ENCODE measurements at places on chromosomes 12 and 14. TPM values are rescaled to one million over a fixed set of nuclear protein-coding genes. Genes with fewer than 3 reads are reported as not detected.

The DAAM1 gene
- 4.7 TPM for total RNA-seq

The CLEC7A gene
- total RNA-seq = 4.2 TPM

The PLXNC1 gene
- total RNA-seq = 1.8 TPM

The KRT82 gene
- total RNA-seq = not detected

DNA sequence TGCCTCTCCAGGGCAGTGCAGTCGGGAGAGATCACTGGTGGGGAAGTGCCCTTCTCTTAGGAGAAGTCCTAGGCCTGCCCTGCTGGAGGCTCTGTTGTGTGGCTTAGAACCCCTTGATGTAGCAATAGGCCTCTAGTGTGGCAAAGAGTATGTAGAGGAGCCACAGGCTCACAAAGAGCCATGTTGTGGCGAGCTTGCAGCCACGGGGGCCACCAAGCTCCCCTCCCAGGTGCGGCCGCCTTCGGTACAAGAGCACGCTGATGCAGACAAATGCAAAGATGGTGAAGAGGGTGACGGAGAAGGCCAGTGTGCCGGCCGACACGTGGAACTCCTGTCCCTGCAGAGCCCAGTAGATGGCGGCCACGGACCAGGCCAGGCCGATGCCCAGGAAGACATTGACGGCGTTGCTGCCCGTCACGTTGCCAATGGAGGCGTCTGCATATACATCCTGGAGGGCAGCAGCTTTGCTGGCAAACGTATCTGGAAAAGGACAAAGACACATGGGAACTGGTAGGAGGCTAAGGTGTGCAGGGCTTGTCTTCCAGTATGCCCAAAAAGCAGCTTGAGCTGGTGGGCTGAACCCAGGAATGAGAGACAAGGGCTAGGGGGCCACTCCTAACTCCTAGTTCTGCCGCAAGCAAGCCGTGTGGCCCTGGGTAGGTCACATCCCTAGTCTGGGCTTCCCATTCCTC lies 142.8 kb downstream of the SLC8A3 start:
- H3K36me3 ChIP-seq = no peaks in the 10 kb centered on the region
- H3K27me3 ChIP-seq = no peaks in the 10 kb centered on the region
- no peak overlapping the region for H3K4me3 ChIP-seq
- DNase-seq = peak; percentile 65
- H3K4me1 ChIP-seq = no peaks in the 10 kb centered on the region

DNA sequence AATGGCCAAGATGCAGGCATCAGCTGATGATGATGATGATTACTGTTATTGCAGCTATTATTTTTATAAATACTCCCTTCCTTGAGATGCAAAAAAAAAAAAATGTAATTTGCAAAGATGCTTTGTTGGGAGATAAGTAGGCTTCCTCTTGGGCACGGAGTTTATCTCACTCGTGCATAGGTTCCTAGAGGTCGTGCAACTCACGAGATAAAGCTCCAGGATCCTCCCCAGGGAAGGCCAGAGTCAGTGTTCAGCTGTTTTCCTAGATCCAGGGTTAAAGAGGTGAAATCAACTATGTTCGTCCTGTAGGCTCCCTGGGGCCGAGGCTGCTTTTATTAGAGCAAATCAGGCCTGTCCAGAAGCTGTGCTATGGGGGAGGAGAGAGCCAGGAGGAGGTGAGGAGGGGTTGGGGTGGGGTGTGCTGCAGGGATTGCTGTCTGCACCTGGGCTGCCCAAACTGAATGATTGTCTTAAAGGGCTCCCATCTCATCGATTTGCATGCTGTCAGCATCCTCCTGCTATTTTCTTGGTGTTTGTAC lies 270.3 kb downstream of the NRXN3 start:
- DNase-seq = no peak
- no peak overlapping the region for H3K4me3 ChIP-seq
- H3K27me3 ChIP-seq = no peaks in the 10 kb centered on the region
- no peaks in the 10 kb centered on the region for H3K4me1 ChIP-seq
- H3K36me3 ChIP-seq = no peaks in the 10 kb centered on the region
- H3K27ac ChIP-seq = no peak overlapping the region

GRCh38 chr14:90660865-90661570 lies 155.2 kb downstream of the TTC7B start:
- no peak for DNase-seq
- H3K27ac ChIP-seq = peak overlapping the region; percentile 91
- peaks cover 10% of the 10 kb centered on the region for H3K36me3 ChIP-seq
- H3K4me1 ChIP-seq = peaks cover 32% of the 10 kb centered on the region

The SYT1 gene
- total RNA-seq = not detected

- DNase-seq = no peak
- no peak overlapping the region for H3K4me3 ChIP-seq
- H3K27me3 ChIP-seq = no peaks in the 10 kb centered on the region
- H3K4me1 ChIP-seq = peaks cover 9% of the 10 kb centered on the region
- H3K27ac ChIP-seq = no peak overlapping the region
Measured at GRCh38 chr14:85702191-85702590, 172.2 kb downstream of the FLRT2 start.

- H3K4me3 ChIP-seq = no peak overlapping the region
- no peaks in the 10 kb centered on the region for H3K36me3 ChIP-seq
- H3K4me1 ChIP-seq = no peaks in the 10 kb centered on the region
- H3K27me3 ChIP-seq = no peaks in the 10 kb centered on the region
Measured at GRCh38 chr12:85260896-85261295, 19.1 kb upstream of the ALX1 start.

- no peaks in the 10 kb centered on the region for H3K27me3 ChIP-seq
- no peak overlapping the region for H3K4me3 ChIP-seq
- peaks cover 12% of the 10 kb centered on the region for H3K4me1 ChIP-seq
- peak overlapping the region; percentile 42 for H3K27ac ChIP-seq
- no peaks in the 10 kb centered on the region for H3K36me3 ChIP-seq
Measured at GRCh38 chr14:92726135-92726932, 22.1 kb downstream of the LGMN start.

The GPRC5A gene
- total RNA-seq = 0.56 TPM

GRCh38 chr12:116808113-116809105 lies 70.3 kb downstream of the RNFT2 start:
- no peak for DNase-seq
- no peak overlapping the region for H3K4me3 ChIP-seq
- H3K27ac ChIP-seq = no peak overlapping the region
- no peaks in the 10 kb centered on the region for H3K36me3 ChIP-seq
- H3K4me1 ChIP-seq = no peaks in the 10 kb centered on the region
- H3K27me3 ChIP-seq = no peaks in the 10 kb centered on the region

GRCh38 chr12:40106655-40107054 lies 774 bp upstream of the SLC2A13 start:
- no peaks in the 10 kb centered on the region for H3K4me1 ChIP-seq
- no peak overlapping the region for H3K27ac ChIP-seq
- H3K36me3 ChIP-seq = no peaks in the 10 kb centered on the region
- DNase-seq = no peak

DNA sequence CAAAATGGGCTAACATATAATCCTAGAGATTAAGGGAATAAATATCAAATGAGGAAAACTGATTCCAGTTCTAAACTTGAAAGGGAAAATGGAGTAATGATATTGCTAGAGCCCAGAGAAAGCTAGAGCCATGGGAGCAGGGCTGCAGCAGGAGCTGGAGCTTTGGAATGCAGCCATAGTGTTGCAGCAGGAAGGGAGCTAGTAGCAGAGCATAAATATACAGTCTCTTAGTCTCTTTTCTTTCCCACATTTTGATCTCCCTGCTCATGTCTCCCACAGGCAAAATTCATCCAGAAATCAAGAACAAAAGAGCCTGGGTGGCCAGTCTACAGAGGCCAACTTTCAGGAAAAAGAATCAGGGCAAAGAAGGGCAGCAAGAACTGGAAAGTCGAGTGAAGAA lies 253.7 kb downstream of the ATXN7L3B start:
- H3K4me1 ChIP-seq = peaks cover 4% of the 10 kb centered on the region
- no peaks in the 10 kb centered on the region for H3K36me3 ChIP-seq
- H3K4me3 ChIP-seq = no peak overlapping the region
- no peak for DNase-seq
- H3K27ac ChIP-seq = no peak overlapping the region

GRCh38 chr14:50318031-50318626 lies 6.0 kb downstream of the DMAC2L start:
- no peak overlapping the region for H3K4me3 ChIP-seq
- H3K36me3 ChIP-seq = no peaks in the 10 kb centered on the region
- no peak overlapping the region for H3K27ac ChIP-seq
- H3K27me3 ChIP-seq = no peaks in the 10 kb centered on the region
- no peak for DNase-seq

DNA sequence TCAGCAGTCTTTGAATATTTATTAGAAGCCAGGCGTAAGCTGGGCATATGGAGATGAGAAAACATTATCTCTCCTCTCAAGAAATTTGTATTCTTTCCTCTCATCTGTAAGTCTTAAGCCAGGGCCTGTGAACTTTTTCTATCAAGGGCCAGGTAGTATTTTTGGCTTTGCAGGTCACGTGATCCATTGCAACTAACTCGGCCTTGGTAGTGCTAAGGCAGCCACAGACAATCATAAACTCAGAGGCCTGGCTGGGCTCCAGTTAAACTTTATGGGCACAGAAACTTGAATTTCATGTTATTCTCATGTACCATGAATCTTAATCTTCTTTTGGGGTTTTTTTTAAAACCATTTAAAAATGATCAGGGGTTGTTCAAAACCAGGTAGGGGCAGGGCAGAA lies 117.4 kb upstream of the PELI2 start:
- no peak for DNase-seq
- H3K27ac ChIP-seq = no peak overlapping the region
- H3K4me3 ChIP-seq = no peak overlapping the region
- H3K27me3 ChIP-seq = no peaks in the 10 kb centered on the region

DNA sequence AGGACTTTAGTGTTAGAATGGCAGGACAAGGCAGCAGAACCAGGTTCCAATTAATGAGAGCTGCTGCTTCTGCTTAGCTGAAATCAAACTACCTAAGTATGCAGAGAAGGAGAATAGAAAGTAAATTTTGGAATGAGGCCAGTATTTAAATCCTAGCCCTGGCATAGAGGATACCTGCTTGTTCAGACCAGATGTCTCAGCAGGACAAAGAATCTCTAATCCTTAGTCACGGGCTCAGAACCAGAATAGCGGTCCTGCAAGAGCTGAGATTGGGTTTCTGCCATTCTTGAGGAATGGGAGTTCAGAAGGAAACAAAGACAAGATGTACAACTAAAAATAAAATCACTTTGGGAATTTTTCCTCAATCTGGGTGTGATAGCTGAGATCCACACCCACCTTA lies 550.8 kb upstream of the TMEM132C start:
- no peaks in the 10 kb centered on the region for H3K27me3 ChIP-seq
- DNase-seq = no peak
- no peaks in the 10 kb centered on the region for H3K36me3 ChIP-seq
- H3K4me1 ChIP-seq = no peaks in the 10 kb centered on the region
- no peak overlapping the region for H3K4me3 ChIP-seq

DNA sequence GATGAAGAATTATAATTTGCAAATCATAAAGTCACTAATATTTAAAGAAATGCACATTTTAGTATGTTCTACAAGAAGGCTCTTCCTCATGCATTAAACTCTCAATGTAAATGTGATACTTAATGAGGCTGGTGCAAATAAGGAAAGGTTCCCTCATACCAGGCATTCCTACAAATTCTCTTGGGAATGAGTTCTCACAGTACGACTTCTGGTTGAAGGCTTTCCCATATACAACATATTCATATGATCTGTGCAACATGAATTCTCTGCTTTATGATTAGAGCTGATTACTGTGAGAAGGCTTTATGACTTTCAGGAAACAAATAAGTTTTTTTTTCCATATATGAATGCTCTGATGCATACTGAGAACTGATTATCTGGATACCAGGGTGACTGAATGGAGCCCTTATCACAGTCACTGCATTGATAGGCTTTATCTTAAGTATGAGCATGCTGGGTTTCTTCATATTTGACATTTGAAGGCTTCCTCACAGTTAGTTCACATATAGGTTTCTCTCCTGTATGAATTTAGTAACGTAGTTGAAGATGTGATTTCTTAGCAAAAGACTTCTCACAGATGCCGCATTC lies 293.9 kb downstream of the RAD51B start:
- H3K27ac ChIP-seq = no peak overlapping the region
- H3K36me3 ChIP-seq = no peaks in the 10 kb centered on the region
- no peaks in the 10 kb centered on the region for H3K27me3 ChIP-seq
- H3K4me1 ChIP-seq = peaks cover 5% of the 10 kb centered on the region

The HOXC5 gene
- not detected for total RNA-seq

- no peak overlapping the region for H3K4me3 ChIP-seq
- no peak for DNase-seq
- no peak overlapping the region for H3K27ac ChIP-seq
- H3K4me1 ChIP-seq = no peaks in the 10 kb centered on the region
- H3K36me3 ChIP-seq = no peaks in the 10 kb centered on the region
Measured at GRCh38 chr14:21059842-21060613, 2.4 kb downstream of the RNASE8 start.

The VWF gene
- 108 TPM for total RNA-seq

DNA sequence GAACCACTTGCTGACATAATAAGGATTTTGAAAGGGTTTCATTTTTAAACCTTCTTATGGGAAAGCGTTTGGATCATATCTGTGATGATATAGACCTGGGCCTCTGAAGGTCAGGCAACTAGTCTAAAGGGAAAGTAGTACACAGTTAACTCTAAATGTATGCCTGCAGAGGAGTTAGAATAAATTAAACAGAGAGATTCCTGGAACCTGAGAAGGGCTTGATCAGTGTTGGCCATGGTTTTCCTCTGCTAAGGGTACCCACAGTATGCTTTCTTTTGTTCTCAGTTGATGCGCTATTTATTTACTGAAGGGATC lies 14.4 kb upstream of the POLR3B start:
- DNase-seq = no peak
- H3K4me1 ChIP-seq = peaks cover 54% of the 10 kb centered on the region
- H3K4me3 ChIP-seq = peak overlapping the region; percentile 41
- no peaks in the 10 kb centered on the region for H3K27me3 ChIP-seq
- H3K36me3 ChIP-seq = no peaks in the 10 kb centered on the region

The FZD10 gene
- 1.1 TPM for total RNA-seq

- H3K27ac ChIP-seq = peak overlapping the region; percentile 92
- H3K4me3 ChIP-seq = peak overlapping the region; percentile 83
- no peaks in the 10 kb centered on the region for H3K27me3 ChIP-seq
- peaks cover 40% of the 10 kb centered on the region for H3K4me1 ChIP-seq
Measured at GRCh38 chr12:74538491-74539258, 1.0 kb downstream of the ATXN7L3B start.

GRCh38 chr14:51535443-51536044 lies 116.2 kb upstream of the FRMD6 start:
- H3K4me3 ChIP-seq = no peak overlapping the region
- no peaks in the 10 kb centered on the region for H3K36me3 ChIP-seq
- no peak overlapping the region for H3K27ac ChIP-seq
- DNase-seq = no peak

GRCh38 chr14:21723431-21724045 lies 49.9 kb upstream of the OR4E1 start:
- no peaks in the 10 kb centered on the region for H3K4me1 ChIP-seq
- H3K27me3 ChIP-seq = no peaks in the 10 kb centered on the region
- no peak for DNase-seq
- no peak overlapping the region for H3K4me3 ChIP-seq
- no peaks in the 10 kb centered on the region for H3K36me3 ChIP-seq

The PROX2 gene
- total RNA-seq = not detected

- no peak overlapping the region for H3K4me3 ChIP-seq
- no peak overlapping the region for H3K27ac ChIP-seq
- DNase-seq = no peak
- peaks cover 5% of the 10 kb centered on the region for H3K4me1 ChIP-seq
- H3K36me3 ChIP-seq = no peaks in the 10 kb centered on the region
Measured at GRCh38 chr14:79698298-79698711, 513.0 kb downstream of the DIO2 start.

The IGFBP6 gene
- total RNA-seq = 72.3 TPM

The TMEM179 gene
- not detected for total RNA-seq
